SJSA1 (cell line): ENCODE measurements at places on chromosomes 3 and 15. TPM values are rescaled to one million over a fixed set of nuclear protein-coding genes. Genes with fewer than 3 reads are reported as not detected.

GRCh38 chr3:50100386-50100785 is 11.7 kb downstream of the RBM5 start:
- DNase-seq: no peak

The SUCNR1 gene
- 0.05 TPM in 1 of 2 replicates, not detected in the other for total RNA-seq

The GPR149 gene
- not detected in 2 replicates for total RNA-seq

GRCh38 chr3:141921316-141921715 is 44.9 kb downstream of the ATP1B3 start:
- DNase-seq: no peak

The GAP43 gene
- not detected in 2 replicates for total RNA-seq

- DNase-seq: no peak
These were observed 729.9 kb downstream of the MECOM start for GRCh38 chr3:168933614-168934013.

The APOD gene
- total RNA-seq: not detected in 2 replicates

DNA sequence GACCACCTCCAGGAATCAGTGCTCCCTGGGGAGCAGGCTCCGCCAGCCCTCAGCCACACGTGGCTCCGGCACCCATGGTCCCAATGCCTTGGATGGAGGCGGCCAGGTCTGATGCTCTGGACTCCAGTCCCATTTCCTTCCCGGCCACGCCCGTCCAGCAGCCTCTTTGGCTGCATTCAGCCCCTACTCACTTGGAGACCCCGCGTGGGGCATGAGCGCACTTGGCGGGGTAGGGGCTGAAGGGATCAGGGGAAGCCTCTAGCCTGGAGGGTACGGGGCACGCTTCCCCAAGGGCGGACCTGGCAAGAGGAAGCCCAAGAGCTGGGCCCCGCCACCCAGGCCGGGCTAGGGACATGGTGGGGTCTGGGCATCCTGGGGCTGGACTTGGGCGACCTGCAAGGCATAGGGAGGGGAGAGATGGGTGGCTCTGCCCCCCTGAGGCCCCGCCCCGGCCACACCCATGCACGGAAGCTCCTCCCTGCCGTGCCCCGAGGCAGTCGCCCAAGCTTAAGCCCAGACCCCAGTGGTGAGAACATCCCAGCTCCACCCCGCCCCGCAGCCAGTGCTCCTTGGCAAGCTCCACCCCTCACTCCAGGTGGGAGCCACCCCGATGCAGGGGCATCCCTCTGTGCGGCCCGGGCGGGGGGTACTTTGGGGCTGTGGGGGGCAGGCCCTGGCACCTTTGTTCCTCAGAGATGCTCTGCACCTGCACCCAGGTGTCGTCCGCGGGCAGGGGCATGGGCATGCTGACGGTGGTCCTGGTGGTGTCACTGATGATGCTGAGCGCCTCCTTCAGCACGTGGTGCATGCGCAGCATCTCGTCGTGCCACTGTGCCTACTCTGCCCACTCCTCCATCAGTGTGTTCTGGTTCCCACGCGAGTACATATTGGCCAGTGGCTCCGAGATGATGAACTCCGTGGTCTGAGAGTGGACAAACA is 163.5 kb downstream of the GOLGA6L4 start:
- no peak for DNase-seq
